ENCODE measurements at places on chromosomes 7 and 10.

DNA sequence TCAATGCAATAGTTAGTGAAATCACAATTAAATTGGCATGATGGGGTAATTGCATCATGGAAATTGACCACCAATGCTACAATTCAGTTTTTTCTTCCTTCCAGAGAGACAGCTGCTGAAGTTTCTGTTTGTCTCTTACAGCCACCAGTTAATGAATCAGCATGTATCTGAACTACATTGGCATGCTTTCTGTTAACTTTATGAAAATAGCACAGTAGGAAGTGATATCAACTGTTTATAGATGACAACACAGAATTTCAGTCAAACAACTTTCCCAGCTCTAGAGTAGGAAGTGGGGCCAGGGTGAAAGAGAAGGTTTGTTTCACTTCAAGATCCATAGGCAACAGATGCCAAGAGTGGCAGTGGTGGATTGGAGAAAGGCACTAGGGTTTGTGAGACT, 339.6 kb upstream of the VWC2 start:
- DNase-seq = no peak

DNA sequence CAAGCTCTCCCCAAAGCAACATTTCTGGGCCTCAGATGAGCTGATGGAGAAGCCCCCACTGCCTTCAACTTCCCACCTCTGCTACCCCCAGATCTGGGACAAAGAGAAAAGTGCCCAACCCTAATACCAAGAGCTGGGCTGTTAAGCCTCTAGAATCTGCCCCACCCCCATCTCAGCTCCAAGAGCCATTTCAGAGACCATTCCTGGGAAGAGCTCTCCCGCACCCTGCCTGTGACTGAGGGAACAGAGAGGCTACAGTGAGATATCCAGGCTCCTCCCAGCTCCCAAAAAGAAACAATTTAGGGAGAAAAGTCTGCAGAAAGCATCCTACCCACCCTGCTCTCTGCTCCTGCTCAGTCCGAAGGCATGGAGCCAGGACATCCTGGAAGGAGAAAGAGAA, 2.5 kb upstream of the KCNH2 start:
- DNase-seq = no peak

DNA sequence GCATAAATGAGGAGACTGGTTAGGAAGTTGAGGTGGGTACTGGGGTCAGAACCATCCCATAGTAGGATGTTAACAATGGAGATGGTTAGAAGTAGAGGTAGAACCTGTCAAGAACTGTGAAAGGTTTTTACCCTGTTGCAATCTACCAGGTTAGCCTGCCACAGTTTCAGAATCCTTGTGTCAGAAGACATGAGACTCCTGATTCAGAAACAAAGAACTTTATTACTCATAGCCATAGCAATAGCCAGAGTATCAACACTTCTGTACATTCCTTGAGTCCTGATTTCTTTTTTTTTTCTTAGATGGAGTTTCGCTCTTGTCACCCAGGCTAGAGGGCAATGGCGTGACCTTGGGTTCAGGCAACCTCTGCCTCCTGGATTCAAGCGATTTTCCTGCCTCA, 200.9 kb downstream of the GRM3 start:
- DNase-seq = no peak

DNA sequence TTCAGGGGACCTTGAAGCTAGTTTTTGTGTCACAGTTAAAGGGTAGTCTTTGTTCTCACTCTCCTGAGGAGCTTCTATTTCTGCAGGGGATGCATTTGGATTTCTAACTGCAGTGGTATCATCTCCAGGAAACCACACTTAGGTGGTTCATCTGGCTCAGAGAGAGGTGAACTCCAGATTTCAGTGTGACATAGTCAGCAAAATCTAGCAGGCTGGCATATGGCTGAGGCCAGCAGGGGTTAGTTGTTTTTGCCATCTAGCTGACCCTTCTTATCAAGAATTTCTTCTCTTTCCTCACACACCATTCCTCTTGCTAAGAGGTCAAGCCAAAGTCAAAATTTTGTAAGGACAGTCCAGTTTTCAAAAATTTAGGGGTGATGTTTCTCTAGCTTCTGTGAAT, 248.2 kb downstream of the REEP3 start:
- no peak for DNase-seq

DNA sequence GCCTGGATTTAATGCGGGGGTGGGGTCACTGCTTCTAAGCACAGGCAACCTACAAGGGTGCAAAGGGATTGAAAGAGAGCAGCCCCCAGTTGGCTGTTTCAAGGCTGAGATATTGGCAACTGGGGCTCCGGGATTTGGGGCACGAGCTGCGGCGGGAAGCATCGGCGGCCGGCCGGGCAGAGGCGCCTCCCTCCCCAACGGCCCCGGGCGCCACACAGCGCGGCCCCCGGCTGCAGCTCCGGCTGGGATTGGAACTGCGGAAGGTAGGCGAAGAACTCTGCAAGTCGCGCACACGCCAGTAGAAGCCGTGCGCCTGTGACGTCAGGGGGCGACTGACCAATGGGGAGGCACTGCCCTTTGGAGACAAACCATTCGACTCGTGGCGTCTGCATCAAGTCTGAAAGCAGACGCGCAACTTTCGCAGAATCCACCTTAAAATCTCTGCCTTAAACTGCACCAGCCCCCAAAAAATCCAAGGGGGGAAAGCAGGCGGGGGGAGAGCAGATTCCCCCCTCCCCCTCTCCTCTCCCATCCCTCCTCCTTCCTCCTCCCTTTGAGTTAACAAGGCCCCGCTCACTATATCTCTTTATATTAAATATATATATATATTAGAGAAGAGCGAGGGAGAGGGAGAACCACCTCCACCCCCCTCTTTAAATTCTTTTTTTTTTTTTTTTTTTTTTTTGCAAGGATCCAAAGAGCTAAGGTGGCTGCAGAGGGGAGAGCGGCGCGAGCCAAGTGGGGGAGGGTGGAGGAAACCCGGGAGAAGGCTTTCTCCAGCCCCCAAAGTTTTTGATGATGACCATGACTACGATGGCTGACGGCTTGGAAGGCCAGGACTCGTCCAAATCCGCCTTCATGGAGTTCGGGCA, at the start of gene DLX6:
Gene DLX6, plus strand, starts transcription at position 371 of the 872 bp plus-strand sequence. Its CDS starts 425 bp downstream, at position 796.
- peak; percentile 33 for DNase-seq

GRCh38 chr7:519484-520390, at the start of gene PDGFA:
TSS of gene PDGFA (minus strand) at chr7:519846. CDS start at chr7:519001, 845 bp downstream.
- no peak for DNase-seq

GRCh38 chr10:122657729-122658128, 41.9 kb downstream of the C10orf120 start:
- no peak for DNase-seq

DNA sequence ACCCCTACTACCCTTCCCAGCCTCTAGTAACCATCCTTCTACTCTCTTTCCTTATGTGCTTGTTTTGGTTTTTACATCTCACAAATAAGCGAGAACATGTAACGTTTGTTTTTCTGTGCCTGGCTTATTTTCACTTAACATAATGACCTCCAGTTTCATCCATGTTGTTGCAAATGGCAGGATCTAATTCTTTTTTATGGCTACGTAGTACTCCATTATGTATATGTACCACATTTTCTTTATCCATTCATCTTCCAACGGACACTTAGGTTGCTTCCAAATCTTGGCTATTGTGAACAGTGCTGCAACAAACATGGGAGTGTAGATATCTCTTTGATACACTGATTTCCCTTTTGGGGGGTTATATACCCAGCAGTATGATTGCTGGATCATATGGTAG, 33.6 kb upstream of the SLC26A4 start:
- DNase-seq = no peak

- DNase-seq = no peak
Measured at GRCh38 chr7:155259866-155260497, 37.7 kb upstream of the INSIG1 start.

- no peak for DNase-seq
Measured at GRCh38 chr10:103733045-103733419, 122.3 kb downstream of the SH3PXD2A start.

GRCh38 chr10:105875050-105875449, 1234.0 kb downstream of the SORCS3 start:
- DNase-seq = no peak

DNA sequence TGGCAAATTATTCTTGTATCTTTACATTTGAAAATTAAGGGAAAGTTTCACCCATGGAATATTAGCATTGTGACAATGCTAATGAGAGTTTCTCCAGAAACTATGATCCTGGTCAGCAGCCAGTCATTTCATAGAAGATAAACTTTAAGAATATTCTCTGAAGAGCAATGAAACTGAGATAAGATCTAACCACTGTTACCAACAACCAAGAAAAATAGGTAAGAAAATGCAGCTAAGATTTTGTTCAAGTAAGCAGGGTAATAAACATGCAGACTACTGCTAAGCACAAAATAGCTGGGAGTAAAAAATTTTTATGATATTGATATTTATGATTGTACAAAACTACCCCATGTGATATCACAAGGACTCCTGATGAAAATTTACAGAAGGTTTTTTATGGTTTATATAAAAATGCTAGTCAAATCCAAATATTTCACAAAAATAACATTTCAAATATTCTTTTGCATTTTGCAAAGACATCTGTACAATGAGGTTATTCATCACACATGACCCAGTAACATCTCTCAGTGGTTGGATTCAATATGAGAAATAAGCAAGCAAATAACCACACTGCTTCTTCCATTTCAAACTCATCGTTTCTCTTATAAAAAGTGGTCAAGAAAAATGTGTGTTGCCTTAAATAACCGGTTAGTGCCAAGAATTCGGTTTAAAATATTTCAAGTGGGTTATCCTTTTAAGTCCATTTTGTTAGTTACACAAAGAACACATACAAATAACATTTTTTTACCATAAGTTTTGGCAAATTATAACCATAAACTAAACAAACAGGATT, 251.6 kb downstream of the DIP2C start:
- DNase-seq = no peak

GRCh38 chr10:78476844-78477243, 443.2 kb downstream of the RPS24 start:
- no peak for DNase-seq

- DNase-seq = no peak
Measured at GRCh38 chr10:54869022-54869421, 68.0 kb upstream of the PCDH15 start.

- DNase-seq = no peak
Measured at GRCh38 chr7:78066599-78066998, 268.0 kb downstream of the PHTF2 start.

DNA sequence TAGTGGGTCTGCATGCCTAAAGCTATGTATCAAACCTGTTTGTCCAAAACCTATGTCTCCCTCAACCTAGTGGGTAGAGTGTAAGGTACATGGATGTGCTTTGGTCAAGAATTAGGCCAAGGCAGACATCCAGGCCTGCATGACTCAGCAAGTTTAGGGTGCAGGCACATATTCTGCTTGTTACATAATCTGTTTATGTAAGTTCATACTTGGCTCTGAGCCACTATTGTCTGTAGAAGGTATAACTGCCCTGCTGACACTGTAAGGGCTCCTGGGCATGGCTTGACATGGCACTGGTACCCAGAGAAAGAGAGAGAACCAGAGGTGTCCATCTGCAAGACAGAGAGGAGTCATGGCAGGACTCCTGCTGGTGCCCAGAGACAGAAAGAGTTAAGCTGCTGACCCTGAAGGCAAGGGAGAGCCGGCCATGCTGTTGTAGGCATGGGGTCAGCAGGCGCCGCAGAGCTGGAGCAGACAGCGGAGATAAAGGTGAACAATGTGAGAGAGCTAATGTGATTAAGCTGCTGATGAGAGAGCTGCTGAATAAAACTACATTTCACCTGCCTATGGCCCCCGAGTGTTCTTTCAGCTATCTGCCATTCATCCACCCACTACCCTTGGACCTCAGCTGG, 118.5 kb upstream of the TMEM106B start:
- DNase-seq = no peak

DNA sequence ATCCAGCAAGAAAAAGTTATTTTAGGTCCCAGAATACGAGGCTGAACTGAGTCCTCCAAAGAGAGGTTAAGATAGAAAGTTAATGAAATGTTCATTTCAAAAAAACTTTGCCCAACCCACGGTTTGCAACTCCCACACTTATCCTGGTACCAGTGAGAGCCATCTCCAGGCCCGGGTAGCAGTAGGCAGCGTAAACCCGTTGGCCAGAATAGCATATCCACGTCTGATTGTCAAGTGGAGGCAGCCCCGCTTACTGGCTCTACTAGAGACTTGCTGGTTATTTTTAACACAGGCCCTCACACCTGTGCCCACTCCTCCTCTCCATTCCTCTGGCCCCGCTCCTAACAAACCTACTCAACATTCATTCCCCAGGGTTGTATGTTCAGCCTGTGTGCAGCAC, 109.7 kb downstream of the HIP1 start:
- DNase-seq = no peak

DNA sequence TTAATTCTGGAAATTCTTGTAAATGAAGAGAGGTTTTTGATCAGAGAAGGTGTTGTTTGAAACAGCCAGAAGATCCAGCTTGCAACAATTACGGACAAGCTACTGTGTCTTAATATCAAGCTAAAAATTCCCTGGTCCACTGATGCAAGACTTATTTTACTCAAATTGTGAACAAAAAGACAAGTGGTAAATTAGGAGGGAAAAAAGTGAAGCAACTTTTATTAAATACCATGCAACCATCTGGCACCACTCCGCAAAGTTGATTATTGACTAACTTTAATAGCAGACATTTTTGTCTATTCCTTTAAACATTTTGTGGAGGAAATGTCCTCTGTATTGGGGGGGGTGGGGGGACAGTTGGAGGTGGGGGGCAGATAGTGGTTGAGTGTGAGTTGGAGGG, 5.1 kb upstream of the CAV2 start:
- DNase-seq = no peak

- no peak for DNase-seq
Measured at GRCh38 chr7:17523813-17524739, 225.6 kb downstream of the AHR start.

- no peak for DNase-seq
Measured at GRCh38 chr10:707861-708260, 18.4 kb upstream of the DIP2C start.

GRCh38 chr7:1643270-1644092, 26.6 kb upstream of the ELFN1 start:
- DNase-seq = no peak

GRCh38 chr10:104981995-104982394, 340.9 kb downstream of the SORCS3 start:
- DNase-seq = no peak

DNA sequence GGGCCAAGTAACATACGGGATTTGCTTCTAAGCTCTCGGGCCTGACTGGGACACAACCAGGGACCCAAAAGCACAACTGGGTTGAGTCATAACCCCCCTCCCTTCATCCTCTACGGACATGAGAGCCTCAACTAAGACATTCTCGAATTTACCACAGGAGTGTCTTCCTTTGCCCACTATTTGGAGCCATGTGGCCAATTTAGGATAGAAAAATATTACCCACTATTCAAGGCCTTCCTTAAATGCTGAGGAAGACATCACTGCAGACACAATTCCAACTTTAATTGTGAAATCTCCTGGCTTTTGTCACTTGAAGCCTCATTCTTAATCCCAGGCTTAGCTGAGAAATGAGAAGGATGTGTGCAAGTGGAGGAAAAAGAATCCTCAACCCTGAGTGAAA, 11.8 kb downstream of the CTBP2 start:
- no peak for DNase-seq

GRCh38 chr7:93920496-93921182, 896 bp upstream of the GNG11 start:
- DNase-seq = no peak
